ENCODE measurements at places on chromosomes 4 and X.

DNA sequence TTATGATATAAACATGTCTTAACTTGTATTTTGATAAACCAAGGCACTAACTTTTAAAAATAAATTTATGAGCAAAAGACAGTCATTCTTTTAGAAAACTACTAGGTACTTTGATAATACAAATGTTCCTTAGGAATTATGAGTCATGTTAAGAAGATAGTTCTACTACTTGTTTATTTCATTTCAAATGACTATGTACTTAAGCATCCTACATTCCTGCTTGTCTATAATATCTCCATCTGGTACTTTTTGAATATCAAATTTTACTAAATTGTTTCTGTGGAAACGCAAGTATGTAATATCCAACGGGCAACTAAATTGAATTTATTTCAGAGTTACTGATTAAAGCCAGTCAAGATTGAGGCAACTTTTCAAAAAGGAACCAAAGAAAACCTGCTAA lies 61.8 kb downstream of the CAMK2D start:
- no peak for DNase-seq

- DNase-seq = no peak
These were observed 368.7 kb downstream of the MID1IP1 start for GRCh38 chrX:39169976-39170375.

- peak; percentile 64 for DNase-seq
These were observed 25.5 kb downstream of the MOB1B start for GRCh38 chr4:70927502-70928137.

DNA sequence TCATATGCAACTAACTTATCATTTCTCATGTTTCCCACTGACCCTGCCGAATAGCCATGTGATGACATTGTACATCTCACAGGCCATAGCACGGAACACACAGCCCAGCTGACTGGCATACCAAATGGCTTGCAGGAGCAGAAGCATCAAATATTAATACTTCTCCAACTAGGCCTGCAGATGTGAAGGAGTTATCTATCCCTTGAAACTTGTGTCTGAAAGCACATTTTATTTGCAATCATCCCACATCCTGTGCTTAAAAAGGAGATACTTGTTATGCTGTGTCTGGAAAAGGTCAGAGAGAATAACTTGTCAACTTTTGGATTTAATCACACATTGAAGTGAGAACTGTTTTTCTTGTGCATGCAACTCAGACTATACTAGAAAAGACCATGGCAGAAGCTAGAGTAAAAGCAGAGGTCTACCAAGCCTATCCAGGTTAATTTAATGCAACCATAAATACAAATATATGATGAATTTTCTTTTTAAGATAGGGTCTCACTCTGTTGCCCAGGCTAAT lies 100.4 kb downstream of the IRF2 start:
- DNase-seq = no peak

DNA sequence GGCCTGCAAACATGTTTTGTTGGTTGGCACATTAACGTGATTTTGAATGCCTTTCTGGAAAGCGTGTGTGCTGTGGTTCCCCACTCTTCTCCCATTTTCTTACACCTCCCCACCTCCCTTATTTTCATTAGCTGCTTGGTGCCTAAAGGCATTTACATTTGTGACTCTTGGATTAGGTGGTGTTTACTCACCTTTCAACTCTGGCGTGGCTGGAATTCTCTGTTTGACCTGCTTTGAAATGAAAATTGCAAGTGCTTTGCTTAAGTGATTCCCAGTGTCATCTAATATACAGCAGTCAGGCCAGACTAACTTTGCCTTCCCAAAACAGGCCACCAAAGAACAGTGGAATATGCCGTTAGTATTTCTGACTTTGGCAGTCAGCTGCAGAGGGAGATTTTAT lies 80.5 kb downstream of the NHSL2 start:
- no peak for DNase-seq

- DNase-seq = no peak
These were observed 183.7 kb downstream of the SPATA18 start for GRCh38 chr4:52234561-52235440.

GRCh38 chr4:7880683-7881082 lies 59.0 kb downstream of the AFAP1 start:
- DNase-seq = no peak

DNA sequence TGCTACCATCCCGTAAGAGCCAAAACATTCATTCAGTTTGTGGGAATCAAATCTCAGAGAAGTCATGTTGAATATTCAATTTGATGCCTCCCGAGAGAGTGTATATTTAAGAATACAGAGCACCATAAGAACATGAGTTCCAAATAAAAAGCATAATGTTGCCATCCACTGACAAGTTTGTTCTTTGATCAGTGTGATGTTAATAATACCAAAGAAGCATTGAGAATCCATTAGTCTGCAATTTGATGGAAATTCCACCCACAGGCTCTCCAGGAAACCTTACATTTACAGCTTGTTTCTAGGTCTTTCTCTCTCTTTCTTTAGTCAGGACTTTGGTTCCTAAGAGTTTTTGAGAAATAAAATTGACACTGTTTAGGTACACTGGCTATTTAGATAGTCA lies 200.6 kb upstream of the SFRP2 start:
- no peak for DNase-seq

- DNase-seq = no peak
These were observed 81.4 kb downstream of the HTRA3 start for GRCh38 chr4:8350841-8351461.

DNA sequence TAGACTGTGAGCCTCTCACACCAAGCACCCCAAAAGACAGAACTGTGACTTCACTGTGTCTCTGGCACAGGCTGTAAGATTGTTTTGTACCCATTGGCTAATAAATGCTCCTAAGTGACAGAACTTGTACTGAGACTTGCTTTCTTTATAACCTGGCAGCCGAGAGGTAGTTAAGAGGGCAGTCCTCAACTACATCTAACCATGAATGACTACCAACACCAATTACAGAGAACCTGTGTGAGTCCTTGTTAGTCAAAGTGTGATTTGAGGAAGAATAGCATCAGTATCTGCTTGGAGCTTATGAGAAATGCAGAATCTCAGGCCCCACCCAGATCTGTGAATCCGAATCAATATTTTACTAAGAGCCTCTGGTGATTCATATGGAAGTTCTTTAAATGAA lies 154.0 kb upstream of the FTHL17 start:
- no peak for DNase-seq

- no peak for DNase-seq
These were observed 91.4 kb downstream of the BCOR start for GRCh38 chrX:40006106-40007017.

DNA sequence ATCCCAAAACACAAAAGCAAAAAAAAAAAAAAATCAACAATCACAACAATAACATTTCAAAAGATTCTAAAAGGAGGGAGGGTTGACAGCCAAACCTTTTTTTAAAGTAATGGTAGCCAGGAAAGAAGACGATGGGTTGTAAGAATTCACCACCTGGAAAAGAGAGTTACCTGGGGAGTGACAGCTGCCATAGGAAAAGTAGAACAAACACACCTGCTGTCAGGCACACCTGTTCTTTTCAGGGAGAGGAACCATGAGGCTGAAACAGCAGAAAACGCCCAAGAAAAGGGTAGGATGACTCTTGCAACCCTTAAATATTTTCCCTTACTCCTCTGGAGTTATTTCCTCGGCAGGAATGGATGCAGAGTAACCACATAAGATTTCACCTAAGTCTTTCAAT lies 388.4 kb upstream of the TEX13C start:
- DNase-seq = no peak

DNA sequence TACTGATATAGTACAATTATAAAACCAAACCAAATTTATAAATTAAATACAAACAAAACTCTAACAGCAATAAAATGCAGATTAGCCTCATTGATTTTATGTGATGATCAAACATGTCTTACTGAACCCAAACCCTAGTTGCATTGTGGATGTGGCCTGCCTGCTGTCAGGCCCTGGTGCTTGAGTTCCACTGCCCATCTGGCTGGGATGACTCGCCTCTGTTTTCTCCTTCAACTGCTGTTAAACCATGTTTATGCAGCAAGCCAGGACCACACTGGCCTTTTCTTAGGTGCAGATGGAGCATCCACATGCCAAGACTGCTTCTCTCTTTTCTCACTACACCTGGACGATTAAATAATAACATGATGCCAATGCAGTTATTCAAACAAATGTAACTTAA lies 22.6 kb downstream of the NAP1L5 start:
- no peak for DNase-seq

DNA sequence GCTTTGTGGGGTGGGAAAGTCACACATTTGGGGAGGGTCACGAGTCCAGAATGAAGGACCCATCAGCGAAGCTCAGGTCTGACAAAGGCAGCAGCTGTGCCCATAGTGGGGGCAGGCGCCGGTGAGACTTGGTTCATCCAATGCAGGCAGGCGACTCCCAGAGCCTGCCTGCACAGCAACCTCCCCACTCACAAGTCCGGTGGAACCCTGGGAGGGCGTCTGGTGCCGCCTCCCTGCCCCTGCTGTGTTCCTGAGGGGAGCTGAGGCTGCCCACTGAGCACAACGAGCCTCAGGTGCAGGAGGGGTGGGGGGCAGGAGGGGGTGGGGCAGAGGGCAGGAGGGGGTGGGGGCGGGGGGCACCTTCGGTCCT lies 13.7 kb downstream of the LRPAP1 start:
- DNase-seq = no peak

- no peak for DNase-seq
These were observed 27.9 kb downstream of the AMOT start for GRCh38 chrX:112812741-112813140.

- DNase-seq = no peak
These were observed 16.3 kb downstream of the ETNPPL start for GRCh38 chr4:108746511-108746910.

- DNase-seq = no peak
These were observed 504.5 kb upstream of the GALNTL6 start for GRCh38 chr4:171308661-171309060.

DNA sequence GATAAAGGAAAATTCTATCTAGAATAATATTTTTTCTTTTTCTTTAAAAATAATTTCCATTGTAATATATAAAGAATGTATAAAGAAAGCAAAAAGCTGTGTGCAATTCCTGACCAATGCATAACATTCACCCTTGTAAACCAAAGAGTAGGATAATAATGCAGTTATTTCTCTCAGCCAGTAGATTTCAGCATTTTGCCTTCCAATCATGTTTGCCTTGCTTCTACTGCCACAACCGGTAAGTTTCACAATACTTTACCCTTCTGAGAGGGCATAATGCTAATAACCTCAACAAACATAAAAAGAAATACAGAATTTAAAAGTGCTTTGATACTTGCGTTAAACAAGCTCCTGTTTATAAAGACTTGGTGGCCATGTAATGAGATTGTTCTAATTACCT lies 59.9 kb downstream of the CHIC2 start:
- DNase-seq = no peak

GRCh38 chrX:110015032-110015431 lies 12.1 kb downstream of the TMEM164 start:
- DNase-seq = no peak

GRCh38 chrX:154714925-154715324 lies 36.0 kb downstream of the GAB3 start:
- DNase-seq = peak; percentile 51

GRCh38 chr4:8830611-8831200 lies 40.9 kb downstream of the HMX1 start:
- DNase-seq = no peak

GRCh38 chr4:41713768-41714167 lies 34.8 kb downstream of the PHOX2B start:
- DNase-seq = no peak

DNA sequence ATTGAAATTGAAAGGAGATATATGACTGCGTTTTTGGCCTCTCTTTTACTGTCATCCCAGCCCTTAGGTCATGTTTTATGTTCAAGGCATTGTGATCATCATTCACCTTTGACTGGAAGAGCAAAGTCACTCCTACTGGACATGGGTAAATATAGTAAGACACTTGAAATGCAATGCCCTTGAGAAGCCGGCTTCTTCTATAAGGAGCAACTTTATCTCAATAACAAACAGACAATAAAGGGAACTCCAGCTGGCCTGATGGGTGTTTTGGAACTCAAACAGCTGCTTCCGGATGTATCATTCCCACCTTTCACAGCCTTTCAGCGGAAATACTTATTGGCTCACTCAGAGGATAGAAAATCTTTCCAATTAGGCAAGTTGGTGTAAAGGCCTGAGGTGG lies 65.1 kb upstream of the C4orf54 start:
- DNase-seq = no peak

DNA sequence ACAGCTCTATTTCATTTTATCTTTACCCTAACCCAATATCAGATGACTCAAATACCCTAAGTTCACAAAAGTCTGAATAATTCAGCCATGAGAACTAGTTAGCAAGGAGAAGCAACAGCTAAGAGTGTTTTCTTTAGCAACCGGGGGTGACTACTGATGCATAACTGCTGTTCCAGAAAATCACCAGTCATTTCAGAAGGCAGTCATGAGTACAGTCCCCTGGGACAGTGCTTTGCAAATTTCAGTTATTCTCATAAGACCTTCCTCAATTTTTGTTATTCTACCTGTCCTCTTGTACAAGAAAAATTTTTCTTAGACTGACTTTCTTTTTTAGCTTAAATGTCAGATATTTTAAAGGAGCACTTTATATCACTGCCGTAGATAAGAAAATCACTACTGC lies 16.4 kb downstream of the BANK1 start:
- DNase-seq = peak; percentile 55

GRCh38 chrX:45619290-45619689 lies 418.6 kb upstream of the DIPK2B start:
- DNase-seq = no peak

DNA sequence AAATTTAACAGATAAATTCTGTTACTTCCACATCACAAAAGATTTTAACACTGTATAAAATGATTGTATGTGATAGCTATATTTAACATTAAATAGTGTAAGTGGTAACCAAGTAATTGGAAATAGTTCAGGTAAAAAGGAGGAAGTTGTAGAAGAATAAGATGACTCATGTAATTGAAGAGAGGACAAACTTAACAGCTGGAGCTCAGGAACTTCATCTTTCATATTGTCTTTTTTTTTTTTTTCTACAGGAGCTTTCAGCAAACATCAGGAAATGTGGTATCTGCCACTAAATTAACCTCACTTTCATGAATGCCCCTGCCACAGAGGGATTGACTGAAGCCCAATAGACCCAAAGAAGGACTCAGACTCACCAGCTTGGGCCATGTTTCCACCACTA lies 188.4 kb upstream of the VEGFC start:
- DNase-seq = no peak

DNA sequence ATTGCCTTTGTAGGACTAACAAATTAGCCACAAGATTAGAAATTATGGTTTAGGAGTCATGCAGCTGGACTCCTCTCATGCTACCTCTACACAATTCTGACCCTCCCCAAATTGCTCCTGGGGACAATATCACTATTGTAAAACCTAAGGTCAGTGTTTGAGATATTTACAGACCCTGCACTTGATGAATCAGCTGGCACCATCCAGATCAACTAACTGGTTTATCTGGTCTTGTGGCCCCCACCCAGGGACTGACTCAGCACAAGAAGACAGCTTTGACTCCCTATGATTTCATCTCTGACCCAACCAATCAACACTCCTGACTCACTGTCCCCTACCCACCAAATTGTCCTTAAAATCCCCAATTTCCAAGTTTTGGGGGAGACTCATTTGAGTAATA lies 192.4 kb downstream of the STPG2 start:
- no peak for DNase-seq

- DNase-seq = no peak
These were observed 41.5 kb upstream of the PGRMC1 start for GRCh38 chrX:119194621-119195020.
